Smooth muscle cell of the umbilical artery (primary cell): ENCODE measurements at places on chromosomes 16 and 17. TPM values are rescaled to one million over a fixed set of nuclear protein-coding genes. Genes with fewer than 3 reads are reported as not detected.

Gene GPR139
- not detected in 2 replicates for total RNA-seq

Gene ACOX1
- total RNA-seq = 71.0 and 92.1 TPM in 2 replicates

Gene CCDC144A
- 8.1 and 9.2 TPM in 2 replicates for total RNA-seq

Gene OR3A2
- total RNA-seq = not detected in 2 replicates

Gene PYDC1
- not detected in 2 replicates for total RNA-seq

Gene STAT5A
- 4.9 and 19.0 TPM in 2 replicates for total RNA-seq

Gene KCNG4
- not detected in 2 replicates for total RNA-seq

Gene ADGRG3
- not detected in 2 replicates for total RNA-seq

Gene C17orf58
- total RNA-seq = 5.9 and 8.1 TPM in 2 replicates

Gene ARL2BP
- 69.8 and 71.0 TPM in 2 replicates for total RNA-seq

Gene TNS4
- total RNA-seq = not detected in 2 replicates

Gene PIRT
- total RNA-seq = not detected in 2 replicates

Gene GDPD3
- 0.59 and 0.78 TPM in 2 replicates for total RNA-seq
